ENCODE measurements at places on chromosomes 2 and 18.

- DNase-seq, result no peak
These were observed 217.7 kb upstream of the SLC35G4 start for GRCh38 chr18:11391661-11392060.

- peak; percentile 63 for DNase-seq
These were observed 136.1 kb downstream of the ICOS start for GRCh38 chr2:204072443-204073324.

- DNase-seq, result no peak
These were observed 94.3 kb downstream of the HDAC4 start for GRCh38 chr2:239306274-239307220.

- no peak for DNase-seq
These were observed 14.5 kb downstream of the DGKD start for GRCh38 chr2:233368756-233369155.

- no peak for DNase-seq
These were observed 1132.2 kb downstream of the LRP1B start for GRCh38 chr2:140998577-140998976.

GRCh38 chr2:6872394-6872793, 5.2 kb upstream of the RSAD2 start:
- no peak for DNase-seq

DNA sequence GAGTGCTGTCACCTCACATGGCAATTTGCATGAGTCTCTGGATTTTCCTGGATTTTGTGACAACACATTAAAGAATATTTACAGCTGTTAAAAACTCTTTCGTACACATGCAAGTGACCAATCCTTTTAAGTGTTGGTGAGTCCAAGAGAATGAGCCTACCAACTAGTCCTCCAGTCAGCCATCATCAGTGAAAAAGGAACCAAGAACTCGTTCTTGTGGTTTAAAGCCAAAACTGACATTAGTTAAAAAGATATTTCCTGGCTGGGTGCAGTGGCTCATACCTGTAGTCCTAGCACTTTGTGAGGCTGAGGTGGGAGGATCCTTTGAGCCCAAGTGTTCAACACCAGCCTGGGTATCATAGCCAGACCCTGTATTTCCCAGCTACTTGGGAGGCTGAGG, 215.4 kb upstream of the ITGA4 start:
- no peak for DNase-seq

- DNase-seq, result no peak
These were observed 417.9 kb downstream of the PID1 start for GRCh38 chr2:228853151-228853550.

GRCh38 chr2:179141206-179141605, 91.3 kb upstream of the CCDC141 start:
- no peak for DNase-seq

DNA sequence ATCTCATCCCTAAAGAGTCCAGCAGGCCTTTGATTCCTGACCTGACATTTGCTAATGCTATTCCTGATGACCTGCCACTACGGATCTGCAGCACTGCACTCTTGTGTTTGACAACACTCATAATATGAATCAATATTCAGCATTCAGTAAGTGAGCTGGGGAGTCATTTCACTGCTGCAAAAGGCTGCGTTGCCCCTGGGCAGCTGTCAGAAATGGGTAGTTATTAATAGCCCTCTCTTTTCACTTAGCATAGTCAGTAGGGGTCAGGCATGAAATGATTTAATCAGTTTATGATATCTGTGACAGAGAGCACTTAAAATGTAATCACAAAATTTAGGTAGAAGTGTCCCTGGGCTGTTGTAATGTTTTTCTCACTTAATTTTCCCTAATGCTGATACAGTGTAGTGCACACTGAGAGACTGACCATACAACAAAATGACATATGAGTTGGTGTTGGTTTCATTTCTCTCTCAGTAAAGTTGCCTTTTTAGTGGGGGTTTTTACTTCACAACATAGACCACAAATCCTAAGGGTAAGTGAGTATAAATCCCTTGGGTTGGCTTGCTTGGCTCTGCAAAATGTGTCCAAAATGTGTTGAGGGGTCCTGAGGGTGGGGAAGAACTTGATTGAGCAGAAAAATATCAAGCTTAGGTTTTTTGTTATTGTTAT, 184.8 kb downstream of the CAMKMT start:
- no peak for DNase-seq

GRCh38 chr18:8991155-8991554, 111.3 kb upstream of the NDUFV2 start:
- DNase-seq, result no peak

- no peak for DNase-seq
These were observed 8.2 kb upstream of the ACADL start for GRCh38 chr2:210233487-210233886.

DNA sequence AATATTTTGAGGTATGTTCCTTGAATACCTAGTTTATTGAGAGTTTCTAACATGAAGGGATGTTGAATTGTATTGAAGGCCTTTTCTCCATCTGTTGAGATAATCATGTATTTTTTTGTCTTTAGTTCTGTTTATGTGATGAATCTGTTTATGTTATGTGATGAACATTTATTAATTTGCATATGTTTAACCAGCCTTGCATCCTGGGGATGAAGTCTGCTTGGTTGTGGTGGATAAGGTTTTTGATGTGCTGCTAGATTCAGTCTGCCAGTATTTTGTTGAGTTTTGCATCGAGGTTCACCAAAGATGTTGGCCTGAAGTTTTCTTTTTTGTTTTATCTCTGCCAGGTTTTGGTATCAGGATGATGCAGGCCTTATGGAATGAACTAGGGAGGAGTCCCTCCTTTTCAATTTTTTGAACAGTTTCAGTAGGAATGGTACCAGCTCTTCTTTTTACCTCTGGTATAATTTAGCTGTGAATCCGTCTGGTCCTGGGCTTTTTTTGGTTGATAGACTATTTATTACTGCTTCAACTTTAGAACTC, 71.9 kb downstream of the EPC2 start:
- no peak for DNase-seq

- no peak for DNase-seq
These were observed 263.8 kb downstream of the LOXHD1 start for GRCh38 chr18:46393230-46393629.

DNA sequence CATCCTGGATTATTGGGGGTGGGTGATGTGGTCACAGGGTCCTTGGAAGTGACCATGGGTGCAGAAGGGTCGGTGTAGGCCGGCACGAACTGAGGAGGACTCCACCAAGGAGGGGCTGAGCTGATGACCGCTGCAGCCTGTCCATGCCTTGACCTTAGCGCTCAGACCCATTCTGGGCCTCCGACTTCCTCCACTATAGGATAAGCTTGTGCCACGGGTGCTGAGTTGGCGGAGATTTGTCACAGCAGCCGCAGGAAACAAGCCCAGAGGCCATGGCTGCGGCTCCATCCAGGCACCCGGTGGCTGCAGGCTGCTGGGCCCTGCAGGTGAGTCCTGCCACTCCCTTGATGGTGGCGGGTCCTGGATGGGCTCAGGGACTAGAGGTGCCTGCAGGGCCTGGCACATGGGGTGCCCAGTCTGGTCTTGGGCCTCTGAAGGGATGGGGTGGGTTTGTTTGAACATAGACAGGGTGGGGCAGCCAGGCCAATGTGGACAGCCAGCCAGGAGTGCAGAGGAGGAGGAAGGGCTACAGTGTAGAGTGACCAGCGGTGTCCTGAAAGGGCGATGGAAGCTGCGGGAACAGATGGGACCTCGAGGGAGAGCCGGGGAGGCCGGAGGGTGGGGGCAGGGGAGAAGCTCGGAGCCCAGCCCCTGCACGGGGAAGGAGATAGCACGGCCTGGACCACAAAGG, 84.8 kb downstream of the SEPTIN10 start:
- DNase-seq, result no peak

GRCh38 chr2:24334245-24334633, 26.1 kb downstream of the ITSN2 start:
- no peak for DNase-seq

DNA sequence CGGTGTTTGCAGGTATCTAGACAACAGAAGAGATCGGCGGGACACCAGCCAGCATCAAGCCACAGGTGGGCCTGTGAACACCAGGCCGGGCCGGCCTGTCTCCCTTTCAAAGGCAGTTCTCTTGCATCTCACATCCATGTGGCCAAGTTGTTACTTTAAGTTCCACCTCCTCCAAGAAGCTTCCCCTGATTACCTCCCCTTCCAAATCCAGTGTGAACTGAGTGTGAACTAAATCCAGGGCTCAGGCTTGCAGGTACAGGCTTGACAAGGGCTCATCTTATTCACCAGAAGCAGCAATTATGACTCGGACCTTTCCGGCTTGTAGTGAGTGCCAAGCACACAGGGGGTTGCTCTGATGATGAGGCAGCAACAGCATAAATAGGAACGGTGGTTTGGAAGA, 3.9 kb downstream of the CRACDL start:
- no peak for DNase-seq

GRCh38 chr18:66999003-66999402, 395.1 kb upstream of the CDH19 start:
- DNase-seq, result no peak

DNA sequence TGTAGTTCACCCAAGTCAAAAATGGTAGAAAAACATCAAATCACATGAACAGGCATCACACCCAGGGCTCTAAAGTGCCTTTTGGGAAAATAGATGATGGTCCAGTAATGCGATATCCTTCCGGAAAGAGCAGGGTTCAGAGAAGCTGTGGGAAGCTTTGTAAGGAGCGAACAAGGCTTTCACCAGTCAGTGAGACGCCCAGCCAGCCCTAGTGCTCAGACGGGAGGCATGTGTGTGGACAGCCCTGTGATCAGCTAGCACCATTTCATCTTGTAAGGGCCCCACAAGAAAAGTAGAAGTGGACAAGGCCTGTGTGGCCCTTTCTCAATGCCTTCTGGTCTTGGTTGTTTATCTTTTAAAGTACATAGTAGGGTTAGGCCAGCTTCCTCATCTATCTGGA, 76.1 kb downstream of the SMIM21 start:
- DNase-seq, result no peak

DNA sequence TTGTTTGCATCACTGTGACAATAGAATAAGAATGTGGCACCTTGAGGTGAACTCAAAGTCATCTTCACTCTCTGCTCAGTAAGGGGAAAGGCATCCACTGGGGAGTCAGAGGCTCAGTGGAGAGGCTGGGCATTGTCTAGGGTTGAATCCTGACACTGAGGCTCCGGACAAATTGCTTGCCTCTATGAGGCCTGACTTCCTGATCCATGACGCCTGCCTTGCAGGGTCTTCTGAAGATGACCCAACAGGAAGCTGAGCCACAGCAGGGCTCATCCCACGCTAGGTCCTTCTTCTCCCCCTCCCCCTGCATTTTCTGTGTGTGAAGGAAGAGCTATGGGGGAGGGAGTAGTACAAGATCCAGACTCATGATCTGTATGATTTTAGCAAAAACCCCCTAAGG, 265.1 kb downstream of the SH3BP4 start:
- DNase-seq, result no peak

- no peak for DNase-seq
These were observed 20.4 kb downstream of the PPM1B start for GRCh38 chr2:44189104-44189503.

DNA sequence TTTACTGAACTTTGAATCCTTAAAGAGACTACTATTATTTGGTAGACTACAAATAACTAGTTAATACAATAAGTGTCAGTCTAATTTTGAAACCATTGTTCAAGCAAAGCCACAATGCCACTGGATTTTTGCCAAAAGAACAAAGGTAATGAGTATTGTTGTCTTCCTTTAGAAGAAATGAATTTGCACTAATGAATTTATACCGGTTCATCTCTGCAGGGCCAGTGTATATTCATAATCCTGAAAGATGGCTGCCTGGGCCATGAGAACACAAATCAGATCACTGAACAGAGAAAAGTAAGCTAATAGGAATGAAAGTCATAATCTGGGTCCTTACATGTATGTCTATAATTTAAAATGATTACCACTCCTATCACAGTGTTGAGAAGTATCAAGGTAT, 31.2 kb downstream of the GCFC2 start:
- DNase-seq, result no peak

- no peak for DNase-seq
These were observed 12.4 kb downstream of the POU3F3 start for GRCh38 chr2:104866122-104866864.

- no peak for DNase-seq
These were observed 47.7 kb downstream of the RRM2 start for GRCh38 chr2:10170256-10170655.
